Fibroblast of villous mesenchyme (primary cell): ENCODE measurements at places on chromosomes 6 and 20.
A peak's percentile ranks its signal among the peaks of the same experiment; 100 is the strongest.

DNA sequence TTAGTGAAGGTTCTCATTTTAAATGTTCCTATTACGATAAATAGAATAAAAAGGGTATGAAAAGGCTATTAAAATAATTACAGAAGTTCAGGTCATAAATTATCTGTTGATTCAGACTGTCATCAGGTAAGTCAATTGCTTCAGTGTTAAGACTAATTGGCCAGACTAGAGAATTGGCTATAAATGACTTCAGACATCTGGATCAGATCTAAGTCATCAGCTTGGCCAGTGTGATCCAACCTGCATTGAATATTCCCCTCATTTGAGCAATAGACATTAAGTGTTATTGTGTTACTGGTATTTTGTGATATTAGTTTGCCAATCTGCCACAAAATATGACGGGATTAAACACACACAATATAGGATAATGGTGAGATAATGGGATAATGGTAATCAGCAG, 377.6 kb upstream of the CITED2 start:
- DNase-seq, result no peak

GRCh38 chr6:105618247-105618646, 215.4 kb upstream of the PREP start:
- peak; percentile 72 for DNase-seq

GRCh38 chr6:24566020-24566767, 71.4 kb downstream of the ALDH5A1 start:
- no peak for DNase-seq

DNA sequence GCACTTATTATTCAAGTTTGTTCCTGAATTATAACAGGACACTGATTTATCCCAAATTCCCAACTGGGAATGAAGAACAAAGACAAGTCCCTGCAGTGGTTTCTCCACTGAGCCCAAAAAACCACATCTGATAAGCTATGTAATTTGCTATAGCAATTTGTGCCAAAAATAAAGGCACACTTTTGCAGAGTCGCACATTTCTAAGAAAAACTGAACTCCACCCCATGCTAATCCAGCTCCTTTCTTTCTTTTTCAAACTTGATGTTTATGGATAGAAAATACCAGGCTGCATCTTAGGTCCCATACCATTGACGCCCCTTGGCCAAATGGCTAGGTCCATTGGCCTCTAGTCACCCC, 170.2 kb upstream of the CITED2 start:
- no peak for DNase-seq

DNA sequence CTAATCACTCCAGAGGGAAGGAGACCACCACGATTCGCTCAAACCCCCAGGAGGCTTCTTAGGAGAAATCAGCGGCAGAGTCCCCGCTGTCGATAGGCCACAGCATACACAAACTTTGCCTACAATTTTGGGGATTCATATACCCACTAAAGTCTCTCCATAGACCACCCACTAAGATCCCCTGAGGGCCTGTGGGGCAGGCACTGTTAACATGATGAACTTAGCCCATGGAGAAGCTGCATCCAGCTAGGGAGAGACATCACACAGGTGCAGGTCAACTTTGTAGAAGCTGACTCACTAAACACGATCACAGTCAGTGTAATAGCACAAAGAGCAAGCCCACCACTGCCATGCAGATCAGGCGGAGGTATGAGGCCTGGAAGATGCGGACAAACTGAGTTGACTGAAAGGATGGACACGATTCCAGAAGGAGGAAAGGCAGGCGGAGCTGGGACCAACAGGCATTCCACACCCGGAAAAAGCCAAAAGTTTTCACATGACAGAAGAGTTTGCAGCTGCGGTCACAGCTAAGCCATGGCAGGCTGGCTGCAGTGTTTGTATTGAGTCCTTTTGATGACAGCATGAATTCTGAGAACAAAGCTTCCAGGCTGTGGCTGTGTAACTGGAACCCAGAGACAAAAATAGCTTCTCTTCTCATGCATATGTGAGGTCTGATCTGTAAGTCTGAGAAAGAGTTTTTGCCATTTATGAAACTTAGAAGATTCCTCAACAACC, 75.7 kb upstream of the QKI start:
- DNase-seq, result peak; percentile 21

DNA sequence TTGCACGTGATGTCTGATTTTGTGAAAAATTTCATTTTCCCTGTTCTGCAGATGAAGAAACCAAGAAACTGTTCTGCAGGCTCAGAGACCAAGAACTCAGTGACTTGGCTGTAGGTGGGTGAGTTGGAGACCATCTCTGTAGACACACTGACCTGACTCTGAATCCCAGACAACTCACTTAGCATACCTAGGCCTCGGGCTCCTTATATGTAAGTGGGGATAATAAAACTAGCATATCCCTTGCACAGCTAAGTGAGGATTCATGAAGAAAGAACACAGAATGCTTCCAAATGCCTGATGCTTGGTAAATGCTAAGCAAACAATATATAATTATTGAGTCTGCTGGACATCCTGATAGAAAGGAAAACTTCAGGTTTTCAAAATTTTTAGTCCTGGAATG, 70.8 kb downstream of the B3GAT2 start:
- DNase-seq, result no peak

DNA sequence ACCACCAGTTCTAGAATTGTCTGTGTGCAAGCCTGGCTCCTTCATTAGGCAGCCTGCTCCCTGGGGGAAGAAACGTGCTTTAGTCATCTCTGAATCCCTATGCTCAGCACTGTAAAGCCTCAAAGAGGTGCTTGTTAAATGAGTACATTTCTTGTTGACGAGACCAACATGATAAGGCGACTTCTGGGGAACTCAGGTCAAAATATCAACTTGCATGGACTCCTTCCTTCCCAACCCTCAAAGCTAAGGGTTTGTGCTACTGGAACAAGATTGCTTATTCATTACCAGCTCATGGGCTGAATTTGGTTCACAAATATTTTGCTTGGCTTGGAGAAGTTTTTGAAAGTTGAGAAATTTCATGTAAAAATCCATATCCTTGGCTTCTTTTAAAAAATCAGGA, 10.6 kb downstream of the KCNG1 start:
- DNase-seq, result no peak

DNA sequence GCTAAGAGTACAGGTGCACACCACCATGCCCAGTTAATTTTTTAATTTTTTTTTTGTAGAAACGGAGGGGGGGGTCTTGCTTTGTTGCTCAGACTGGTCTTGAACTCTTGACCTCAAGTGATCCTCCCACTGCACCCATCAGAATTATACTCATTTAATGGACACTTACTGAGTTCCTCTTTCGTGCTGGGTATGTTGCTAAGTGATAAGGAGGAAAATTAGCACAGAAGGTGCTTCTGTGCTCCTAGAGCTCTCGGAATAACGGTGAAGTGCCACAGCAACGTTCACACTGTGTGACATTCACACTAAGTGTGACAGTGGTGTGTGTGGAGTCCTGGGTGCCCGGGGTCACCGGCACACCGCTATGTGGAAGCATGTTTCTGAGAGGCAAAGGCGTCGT, 32.1 kb upstream of the BMP6 start:
- DNase-seq, result no peak

- DNase-seq, result no peak
Observed at GRCh38 chr20:62743777-62744317, 35.2 kb downstream of the NTSR1 start.

GRCh38 chr6:25222006-25222678, 57.0 kb upstream of the CARMIL1 start:
- DNase-seq, result no peak

DNA sequence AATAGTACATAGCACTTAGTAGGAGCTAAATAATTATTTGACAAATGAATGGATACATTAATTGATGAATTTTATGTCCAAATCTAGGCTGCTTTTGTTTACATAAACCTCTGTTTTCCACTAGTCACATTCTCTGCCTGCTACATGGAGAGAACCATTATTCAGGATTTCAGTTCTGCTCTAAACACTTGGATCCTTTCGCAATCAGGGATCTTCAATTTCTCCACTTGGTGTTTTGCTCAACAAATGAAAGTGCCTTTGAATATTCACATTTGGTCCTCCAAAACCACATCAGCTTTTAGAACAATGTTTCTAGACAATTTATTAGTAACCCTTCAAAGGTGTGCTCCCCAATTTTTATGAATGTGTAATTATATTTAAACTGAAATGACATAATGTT, 30.6 kb upstream of the HLA-DQB1 start:
- no peak for DNase-seq

DNA sequence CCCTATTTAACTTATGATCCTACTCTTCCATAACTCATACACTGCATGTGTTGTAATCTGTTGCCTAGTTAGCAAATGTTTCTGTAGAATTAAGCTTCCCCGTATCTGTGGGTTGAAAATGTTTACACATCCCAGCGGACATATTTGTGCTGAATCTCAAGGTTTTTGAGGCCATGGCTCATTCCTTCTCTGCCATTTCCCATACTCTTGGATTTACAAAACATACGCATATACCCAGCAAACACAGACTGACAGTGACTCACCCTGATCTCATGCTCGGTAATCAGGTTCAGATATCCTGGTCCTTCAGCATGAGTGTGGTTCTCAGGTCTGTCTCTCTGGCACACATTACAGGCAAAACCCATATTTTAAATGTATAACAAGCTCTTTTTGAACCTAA, 58.7 kb downstream of the AGPAT4 start:
- DNase-seq, result peak; percentile 100

DNA sequence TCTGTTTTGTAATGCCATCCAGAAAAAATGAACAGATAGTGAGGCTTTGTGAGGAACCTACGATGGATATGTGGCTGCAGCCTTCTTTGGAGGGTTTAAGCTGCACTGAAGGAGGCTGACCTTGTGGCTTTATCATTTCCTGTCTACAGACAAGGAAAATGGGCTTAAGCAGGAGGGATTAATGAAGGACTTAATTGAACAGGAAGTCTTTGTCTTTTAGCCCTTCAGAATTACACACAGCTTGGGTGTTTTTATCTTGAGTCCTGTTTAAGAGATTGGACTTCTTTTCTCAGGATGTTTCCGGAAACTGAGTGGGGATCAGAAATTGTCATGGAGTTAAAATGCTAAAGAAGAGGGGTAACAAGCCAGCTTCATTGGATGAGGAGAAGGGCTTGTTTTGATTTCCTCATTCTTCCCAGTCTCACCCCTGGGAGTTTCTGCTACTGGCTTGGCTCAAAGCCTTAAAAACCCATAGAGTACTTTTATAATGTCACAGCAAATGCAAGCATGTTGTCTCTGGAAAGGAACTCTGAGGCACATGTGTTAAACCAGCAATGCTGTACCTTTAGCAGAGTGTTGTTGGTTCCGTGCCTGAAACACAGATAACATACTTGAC, 193.6 kb downstream of the JARID2 start:
- peak; percentile 55 for DNase-seq
